ENCODE measurements at places on chromosomes 2 and 18.

GRCh38 chr2:64632835-64633819, 20.6 kb downstream of the SERTAD2 start:
- no peak for DNase-seq

- no peak for DNase-seq
Measured at GRCh38 chr2:38666556-38666910, 619 bp downstream of the GALM start.

DNA sequence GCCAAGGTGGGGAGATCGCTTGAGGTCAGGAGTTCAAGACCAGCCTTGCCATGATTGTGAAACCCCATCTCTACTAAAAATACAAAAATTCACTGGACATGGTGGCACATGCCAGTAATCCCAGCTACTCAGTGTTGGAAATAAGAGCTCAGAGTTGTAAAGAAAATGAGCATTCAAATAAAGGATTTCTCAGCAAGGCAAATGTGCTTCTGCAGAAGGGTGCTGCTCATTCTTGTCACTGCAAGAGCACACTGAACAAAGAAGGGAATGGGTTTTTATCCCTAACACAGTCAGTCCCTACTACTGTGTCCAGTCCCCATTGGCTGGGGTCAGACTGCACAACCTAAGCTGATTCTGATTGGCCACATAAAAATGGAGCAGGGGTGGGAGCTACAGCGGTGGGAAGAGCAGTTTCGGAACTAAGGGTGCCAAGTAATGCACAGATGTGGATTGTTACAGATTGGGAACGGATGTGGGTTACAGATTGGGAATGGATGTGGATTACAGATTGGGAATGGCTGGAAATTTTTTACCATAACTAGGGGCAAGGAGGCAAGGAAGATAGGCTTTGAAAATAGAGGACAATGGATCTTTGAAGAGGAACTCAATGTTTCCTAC, 31.1 kb upstream of the TRAPPC8 start:
- no peak for DNase-seq

DNA sequence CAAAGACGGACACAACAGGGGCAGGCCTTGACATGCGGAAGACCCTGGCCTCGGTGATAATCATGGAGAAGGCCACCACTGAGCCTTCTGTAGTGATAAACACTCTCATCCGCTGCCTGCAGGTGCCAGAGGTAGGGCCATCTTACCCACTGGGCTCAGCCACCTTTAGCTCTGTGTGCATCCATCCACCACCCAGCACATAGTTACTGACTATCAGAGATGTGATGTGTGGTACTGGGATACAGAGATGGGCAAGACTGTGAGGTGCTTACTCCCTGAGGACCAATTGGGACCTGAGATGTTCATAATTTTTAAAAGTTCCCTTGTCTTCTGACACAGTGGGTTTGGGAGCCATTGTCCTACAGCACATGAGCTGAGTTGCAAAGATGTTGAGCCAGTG, 1.6 kb downstream of the MROH2A start:
- DNase-seq: no peak

DNA sequence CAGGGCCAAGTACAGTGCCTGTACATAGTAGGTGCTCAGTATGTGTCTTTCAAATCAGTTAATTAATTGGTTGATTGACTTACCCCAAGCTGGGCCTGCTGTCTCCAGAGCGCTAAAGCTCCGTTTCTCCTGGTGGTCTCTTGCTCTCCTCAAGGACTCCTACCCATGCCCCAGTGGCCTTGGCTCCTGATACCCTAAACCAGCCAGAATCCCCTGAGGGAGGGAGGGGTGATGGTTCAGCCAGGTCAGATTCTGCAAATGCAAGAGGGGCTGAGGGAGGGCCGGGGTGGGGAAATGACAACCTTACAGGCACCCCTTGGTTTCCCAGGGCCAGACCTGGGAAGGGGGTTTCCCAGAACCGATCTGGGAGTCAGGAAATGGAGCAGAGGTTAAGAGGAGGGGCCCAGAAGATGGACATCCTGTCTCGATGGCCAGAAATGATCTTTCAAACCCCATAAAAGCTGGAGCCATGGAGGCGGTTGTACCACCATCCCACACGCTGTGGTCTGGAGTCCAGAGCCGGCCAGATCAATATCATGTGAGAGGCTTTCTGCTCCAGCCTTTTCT, 209.1 kb downstream of the TNS1 start:
- no peak for DNase-seq

- DNase-seq: no peak
Measured at GRCh38 chr2:61855318-61855613, 1.4 kb upstream of the FAM161A start.

- no peak for DNase-seq
Measured at GRCh38 chr18:12033643-12034025, 52.3 kb downstream of the IMPA2 start.

DNA sequence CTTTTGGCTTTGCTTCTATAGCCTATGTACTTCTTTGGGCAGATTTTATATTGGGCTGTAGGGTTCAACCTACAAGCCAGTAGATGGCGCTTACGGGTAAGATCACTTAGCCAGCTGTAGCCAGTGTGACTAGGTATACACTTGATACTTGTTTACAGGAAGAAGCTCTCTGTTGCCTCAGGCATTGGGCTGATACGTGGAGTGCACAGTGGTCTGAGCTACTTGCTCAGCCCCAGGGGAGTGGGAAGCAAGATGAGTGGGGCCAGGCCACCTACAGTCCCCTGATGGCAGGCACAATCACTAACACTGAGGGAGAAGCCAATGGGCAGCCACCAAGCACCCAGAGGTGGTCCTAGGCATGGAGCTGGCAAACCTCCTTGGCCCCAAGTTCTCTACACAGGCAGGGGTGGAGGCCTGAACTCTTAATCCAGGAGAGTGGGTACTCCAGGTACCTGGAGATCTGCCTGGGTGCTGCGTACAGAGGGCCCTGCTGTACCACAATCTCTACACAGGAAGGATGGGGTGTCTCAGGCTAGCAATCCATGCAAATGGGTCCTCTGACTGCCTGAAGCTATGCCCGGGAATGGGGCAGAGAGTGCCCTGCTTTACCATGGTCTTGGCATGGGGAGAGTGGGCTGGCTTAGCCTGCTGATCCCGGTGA, 122.2 kb downstream of the NCOA1 start:
- DNase-seq: peak; percentile 5

GRCh38 chr2:133362061-133362476, 206.2 kb downstream of the NCKAP5 start:
- no peak for DNase-seq

GRCh38 chr18:23283916-23284430, 148.7 kb downstream of the CABLES1 start:
- peak; percentile 59 for DNase-seq
